ENCODE measurements at places on chromosomes 6 and 20.
A peak's percentile ranks its signal among the peaks of the same experiment; 100 is the strongest.

- no peak for DNase-seq
Measured at GRCh38 chr6:21138336-21139069, 455.0 kb upstream of the SOX4 start.

- DNase-seq, result peak; percentile 86
Measured at GRCh38 chr20:25274481-25274880, 26.6 kb downstream of the PYGB start.

DNA sequence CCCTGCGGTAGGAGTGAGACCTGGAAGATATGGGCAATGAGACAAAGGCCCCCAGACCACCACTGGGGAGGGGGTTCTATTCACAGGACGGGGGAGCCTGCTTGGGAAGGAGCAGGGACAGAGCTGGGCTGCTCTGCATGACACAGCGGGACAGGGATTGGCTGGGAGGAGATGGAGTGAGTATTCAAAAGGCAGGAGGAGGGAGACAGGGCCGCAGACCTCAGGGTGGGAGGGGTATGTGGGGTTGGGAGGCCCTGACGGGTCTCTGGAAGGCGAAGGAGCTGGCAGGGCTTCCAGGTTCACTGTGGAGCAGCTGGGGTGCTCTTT is 60.8 kb upstream of the RPS6KA2 start:
- no peak for DNase-seq

DNA sequence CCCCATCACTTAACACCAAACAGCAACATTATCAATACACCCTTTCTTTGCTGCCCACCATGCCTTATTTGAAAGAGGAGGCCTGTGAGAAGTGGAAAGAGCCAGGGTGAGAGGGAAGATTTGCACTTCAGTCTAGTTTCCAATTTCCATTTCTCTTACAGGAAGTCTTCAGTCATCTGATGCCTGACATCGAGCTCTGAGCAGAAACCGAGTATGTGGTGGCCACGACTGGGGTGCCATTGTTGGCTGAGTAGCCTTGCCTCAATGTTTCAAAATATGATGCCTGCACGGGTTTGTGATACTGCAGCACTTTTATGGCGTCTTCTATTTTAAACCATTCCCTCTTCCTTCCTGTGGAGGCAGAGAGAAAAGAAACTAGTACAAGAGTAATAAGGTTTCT is 39.8 kb upstream of the SMIM29 start:
- DNase-seq, result no peak

DNA sequence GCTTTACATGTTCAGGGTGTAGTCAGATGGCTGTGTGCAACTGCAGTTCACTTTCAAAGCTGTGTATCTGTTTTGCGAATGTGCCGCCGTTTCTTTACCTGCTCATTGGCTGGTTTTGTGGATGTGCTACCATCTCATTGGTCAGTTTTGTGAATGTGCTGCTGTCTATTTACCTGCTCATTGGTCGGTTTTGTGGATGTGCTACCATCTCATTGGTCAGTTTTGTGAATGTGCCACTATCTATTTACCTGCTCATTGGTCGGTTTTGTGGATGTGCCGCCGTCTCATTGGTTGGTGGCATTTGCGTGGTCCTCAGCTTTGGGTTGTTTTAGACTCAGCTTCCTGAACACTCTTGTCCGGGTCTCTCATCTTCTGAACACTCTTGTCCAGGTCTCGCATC is 40.5 kb upstream of the BHLHE23 start:
- DNase-seq, result peak; percentile 18

DNA sequence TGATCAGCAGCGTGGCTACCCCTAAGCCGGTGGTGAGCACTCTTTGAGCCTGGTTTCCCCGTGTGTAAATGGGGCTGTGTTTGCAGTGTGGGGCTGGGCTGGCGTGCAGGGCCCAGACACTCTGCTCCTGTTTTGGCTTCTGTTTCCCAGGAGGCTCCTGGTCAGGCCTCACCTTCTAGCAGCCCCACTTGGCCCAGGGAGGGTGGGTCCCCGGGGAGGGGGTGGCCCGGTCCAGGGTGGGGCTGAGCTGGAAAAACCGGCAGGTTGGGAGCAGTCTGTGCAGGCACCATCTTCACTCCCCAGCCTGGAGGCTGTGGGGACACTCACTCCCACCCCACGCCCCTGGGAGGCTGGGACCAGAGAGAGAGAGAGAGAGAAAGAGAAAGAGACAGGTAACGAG is 25.3 kb downstream of the CEBPB start:
- DNase-seq, result no peak

GRCh38 chr6:30700340-30700739 is 9.6 kb upstream of the NRM start:
- peak; percentile 24 for DNase-seq

- DNase-seq, result no peak
Measured at GRCh38 chr6:125258651-125259353, 43.0 kb downstream of the HDDC2 start.

- DNase-seq, result no peak
Measured at GRCh38 chr6:16927205-16927604, 165.9 kb upstream of the ATXN1 start.

DNA sequence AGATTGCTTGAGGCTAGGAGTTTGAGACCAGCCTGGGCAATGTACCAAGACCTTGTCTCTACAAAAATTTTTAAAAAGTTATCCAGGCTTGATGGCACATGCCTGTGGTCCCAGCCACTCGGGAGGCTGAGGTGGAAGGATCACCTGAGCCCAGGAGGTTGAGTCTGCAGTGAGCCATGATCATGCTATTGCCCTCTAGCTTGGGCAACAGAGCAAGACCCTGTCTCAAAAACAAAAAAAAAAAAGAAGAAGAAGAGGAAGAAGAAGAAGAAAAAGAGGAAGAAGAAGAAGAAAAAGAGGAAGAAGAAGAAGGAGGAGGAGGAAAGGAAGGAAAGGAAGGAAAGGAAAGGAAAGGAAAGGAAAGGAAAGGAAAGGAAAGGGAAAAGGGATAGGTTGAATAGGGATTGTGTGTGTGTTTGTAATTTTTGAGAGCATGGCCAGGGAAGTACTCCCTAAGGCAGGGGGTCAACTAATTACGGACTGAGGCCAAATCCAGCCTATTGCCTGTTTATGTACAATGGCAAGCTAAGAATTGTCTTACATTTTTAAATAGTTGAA is 43.0 kb upstream of the ZNF217 start:
- no peak for DNase-seq

- DNase-seq, result no peak
Measured at GRCh38 chr20:20286061-20286460, 81.8 kb upstream of the INSM1 start.

DNA sequence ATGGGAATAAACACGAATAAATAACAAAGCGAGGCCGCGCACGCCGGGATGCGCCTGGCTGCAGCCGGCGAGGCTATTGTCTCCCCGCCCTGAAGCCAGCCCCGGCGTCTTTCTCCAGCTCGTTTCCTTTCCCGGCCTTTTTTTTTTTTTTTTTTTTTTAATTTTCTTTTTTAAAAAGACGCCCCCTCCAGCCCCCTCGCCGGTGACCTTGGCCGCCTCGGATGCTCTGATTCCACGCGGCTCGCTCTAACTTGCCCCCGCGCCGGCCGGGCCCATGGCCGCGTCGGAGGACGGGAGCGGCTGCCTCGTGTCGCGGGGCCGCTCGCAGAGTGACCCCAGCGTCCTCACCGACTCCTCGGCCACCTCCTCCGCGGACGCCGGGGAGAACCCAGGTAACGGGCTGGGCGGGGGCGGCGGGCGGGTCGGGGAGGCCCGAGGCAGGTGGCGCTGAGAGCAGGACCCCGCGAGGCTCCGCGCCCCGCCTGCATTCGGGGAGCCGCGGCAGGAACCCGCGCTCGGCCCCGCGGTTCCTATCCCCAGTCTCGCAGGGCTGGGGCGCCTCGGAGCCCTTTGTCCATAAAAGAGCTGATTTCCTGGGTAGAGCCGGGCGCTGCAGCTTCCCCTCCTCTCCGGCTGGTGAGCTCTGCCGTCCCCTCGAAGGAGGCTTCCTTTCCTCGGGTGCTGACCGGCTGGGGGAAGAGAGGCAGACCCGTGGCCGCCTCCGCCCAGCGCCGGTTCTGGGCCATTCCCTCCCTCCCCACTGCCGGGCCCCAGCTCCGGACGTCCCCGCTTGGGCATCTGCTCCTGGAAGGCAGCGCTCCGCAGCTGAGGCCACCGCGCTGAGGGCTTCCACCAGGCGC is 631 bp downstream of the PHACTR3 start:
- no peak for DNase-seq

- DNase-seq, result no peak
Measured at GRCh38 chr6:117440706-117441525, 15.2 kb upstream of the ROS1 start.

GRCh38 chr20:5118220-5119142 is 1.3 kb downstream of the PCNA start:
- no peak for DNase-seq

DNA sequence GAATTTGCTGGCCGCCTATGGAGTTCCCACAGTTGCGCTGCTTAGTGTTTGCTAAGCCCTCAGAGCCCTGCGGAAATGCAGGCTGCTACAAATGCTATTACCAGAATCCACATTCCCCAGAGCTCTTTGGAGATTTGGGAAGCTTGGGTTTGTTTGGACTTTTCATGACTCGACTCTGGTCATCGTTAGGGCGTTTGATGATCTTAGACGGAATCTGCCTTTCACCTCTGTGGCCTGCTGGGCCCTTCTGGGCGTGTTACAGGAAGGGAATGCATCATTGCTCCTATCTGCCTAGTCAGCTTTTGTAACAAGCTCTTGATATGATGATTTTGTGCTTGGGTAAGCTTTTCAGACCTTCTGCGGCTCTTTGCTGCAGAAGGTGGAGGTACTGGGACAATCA is 50.8 kb downstream of the EYA2 start:
- DNase-seq, result no peak

DNA sequence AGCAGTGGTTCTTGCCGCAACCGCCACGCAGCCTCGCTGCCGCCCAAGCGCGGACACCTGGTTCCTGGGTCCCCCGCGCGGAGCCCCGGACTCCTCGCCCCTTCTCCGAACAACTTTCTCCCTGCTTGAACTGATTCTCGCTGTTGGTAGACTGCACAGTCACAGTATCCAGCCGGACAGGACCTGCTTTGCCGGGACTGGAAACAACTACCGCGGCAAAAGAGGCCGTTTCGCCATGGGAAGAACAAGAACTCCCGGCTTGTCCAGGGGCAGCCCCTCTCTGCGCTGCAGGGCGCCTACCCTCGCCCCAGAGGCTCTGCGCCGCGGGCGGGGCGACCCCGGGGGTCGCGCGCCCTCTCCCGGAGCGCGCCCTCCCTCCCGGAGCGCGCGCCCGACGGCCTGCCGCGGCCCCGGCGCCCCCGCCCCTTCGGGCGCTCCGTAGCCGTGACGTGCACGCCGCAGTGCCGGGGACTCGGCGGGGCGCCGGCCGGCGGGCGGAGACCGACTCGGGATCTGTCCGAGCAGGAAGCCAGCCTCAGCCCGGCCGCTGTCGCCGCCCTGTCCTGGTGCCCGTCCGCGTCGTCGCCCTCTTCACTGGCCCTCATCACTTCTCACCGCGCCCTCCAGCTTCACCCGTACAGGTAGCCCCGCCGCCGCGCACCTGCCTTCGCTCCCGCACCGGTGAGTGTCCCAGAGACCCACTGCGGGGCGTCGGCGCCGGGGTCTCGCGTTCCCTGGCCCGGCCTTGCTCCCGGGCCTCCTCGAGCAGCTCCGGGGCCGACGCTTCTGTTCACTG is at the start of gene MYO6:
TSS of gene MYO6 (plus strand) at position 497 of the 796 bp plus-strand sequence. CDS start 68,309 bp downstream, outside the sequence.
- no peak for DNase-seq

- no peak for DNase-seq
Measured at GRCh38 chr6:14210077-14210476, 92.5 kb downstream of the CD83 start.

- DNase-seq, result no peak
Measured at GRCh38 chr6:42423244-42423643, 28.5 kb downstream of the TRERF1 start.

DNA sequence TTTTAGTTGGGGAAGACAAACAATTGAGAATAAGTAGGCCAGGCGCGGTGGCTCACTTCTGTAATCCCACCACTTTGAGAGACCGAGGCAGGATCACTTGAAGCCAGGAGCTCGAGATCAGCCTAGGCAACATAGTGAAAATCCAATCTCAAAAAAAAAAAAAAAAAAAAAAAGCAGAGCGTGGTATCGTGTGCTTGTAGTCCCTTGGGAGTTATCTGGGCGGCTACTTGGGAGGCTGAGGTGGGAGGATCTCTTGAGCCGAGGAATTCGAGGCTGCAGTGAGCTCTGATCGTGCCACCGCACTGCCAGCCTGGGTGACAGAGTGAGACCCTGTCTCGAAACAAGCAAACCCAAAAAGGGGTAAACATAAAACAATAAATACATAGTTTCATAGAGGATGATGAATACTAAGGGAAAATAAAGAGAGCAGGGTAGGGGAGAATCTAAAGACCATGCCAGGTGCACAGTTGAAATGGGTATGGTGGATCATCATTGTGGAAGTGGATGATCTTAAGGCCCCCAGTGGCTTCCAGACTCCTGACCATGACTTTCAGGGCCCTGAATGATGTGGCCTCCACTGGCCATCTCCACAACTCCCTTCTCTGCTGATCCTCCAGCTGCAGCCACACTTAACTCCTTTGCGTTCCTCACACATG is 947 bp downstream of the POFUT1 start:
- DNase-seq, result no peak

GRCh38 chr6:155146205-155146604 is 117.6 kb upstream of the CLDN20 start:
- no peak for DNase-seq

DNA sequence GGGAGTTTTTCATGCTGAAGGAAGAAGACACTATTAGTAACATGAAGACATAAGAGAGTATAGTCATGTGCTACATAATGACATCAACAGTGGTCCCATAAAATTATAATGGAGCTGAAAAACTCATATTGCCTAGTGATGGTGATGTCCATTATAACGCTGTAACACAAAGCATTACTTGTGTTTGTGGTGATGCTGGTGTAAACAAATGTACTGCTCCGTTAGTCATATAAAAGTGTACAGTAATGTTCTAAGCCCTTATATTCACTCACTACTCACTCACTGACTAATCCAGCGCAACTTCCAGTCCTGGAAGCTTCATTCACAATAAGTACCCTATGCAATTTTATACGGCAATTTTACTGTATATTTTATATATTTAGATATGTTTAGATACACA is 26.8 kb upstream of the ASF1A start:
- no peak for DNase-seq

- DNase-seq, result no peak
Measured at GRCh38 chr20:13788167-13788834, 3.5 kb downstream of the NDUFAF5 start.

All from chondrocyte (in vitro differentiated cells).